GM18507 (cell line): ENCODE measurements at places on chromosomes 4 and X.

- DNase-seq: no peak
Measured at GRCh38 chr4:170425521-170426143, 335.9 kb upstream of the AADAT start.

GRCh38 chrX:134484039-134484438 is 24.1 kb downstream of the HPRT1 start:
- no peak for DNase-seq

DNA sequence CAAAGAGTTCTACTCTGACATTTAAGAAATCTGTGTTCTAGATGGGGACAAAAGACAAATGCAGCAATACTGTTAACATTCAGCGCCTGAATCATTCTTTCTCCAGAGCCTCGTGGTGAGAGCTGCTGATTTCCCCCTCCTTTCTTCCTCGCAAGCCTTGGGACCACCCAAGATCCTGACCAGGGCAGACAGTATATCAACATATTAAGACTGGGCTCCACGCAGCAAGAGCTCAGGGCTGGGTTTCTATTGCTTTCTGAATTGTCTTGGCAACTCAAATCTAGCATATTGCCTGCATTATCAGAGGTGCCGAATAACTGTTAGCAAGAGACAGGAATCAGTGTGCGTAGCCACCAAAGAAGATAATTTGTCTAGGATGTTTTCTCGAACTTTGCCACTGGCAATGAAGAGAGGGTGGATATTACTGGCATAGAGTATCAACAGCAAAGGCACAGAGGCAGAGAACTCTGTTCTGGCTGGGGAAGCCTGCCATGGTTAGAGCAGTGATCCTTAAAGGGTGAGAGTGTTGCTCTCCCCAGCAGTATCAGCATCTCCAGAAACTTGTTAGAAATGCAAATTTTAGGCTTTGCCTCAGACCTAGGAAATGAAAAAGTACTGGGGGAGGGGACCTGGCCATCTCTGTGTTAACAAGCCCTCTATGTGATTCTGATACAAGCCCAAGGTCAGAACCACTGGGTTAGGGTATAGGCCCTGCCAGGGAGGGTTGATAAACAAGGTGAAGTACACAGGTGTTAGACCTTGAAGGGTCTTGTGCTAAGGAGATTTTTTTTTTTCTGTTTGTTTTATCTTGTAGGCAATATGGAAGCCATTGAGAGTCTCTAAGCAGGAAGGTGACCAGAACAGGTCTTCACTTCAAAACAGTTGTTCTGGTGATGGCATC is 46.2 kb upstream of the MID1IP1 start:
- DNase-seq: no peak

GRCh38 chrX:112738347-112739033 is 58.8 kb upstream of the LHFPL1 start:
- no peak for DNase-seq

DNA sequence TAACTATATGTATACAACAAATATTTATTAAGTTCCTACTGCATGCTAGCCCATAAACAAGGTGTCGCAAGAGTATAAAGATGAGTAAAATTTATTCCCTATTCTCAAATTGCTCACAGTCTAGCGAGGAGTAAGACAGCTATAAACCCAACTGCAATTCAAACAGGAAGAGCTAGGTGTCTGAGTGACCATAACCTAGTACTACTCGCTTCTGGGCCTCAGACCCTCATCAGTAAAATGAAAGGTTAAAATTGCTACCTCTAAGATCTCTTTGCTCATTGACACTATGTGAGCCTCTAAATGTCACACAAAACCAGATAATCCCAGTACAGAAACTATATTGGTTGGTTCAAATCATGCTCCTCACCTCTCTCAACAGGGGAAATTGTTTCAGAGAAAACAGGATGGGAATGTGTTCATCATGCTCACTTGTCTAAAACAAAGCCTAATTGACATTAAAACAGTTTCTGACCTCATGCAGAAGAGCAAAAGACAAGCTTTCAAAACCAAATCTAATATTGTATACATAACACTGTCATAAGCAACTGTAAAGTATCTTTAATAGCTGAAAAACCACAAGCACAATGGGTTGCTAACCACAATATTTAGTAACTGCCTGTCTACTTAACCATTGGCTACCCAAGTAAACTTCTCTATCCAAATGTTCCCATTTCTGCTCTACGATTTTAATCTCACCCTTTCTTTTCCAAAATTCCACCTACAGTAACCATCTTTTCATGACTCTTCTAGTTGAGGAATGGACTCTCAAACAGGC is 264.6 kb upstream of the FMR1 start:
- no peak for DNase-seq

DNA sequence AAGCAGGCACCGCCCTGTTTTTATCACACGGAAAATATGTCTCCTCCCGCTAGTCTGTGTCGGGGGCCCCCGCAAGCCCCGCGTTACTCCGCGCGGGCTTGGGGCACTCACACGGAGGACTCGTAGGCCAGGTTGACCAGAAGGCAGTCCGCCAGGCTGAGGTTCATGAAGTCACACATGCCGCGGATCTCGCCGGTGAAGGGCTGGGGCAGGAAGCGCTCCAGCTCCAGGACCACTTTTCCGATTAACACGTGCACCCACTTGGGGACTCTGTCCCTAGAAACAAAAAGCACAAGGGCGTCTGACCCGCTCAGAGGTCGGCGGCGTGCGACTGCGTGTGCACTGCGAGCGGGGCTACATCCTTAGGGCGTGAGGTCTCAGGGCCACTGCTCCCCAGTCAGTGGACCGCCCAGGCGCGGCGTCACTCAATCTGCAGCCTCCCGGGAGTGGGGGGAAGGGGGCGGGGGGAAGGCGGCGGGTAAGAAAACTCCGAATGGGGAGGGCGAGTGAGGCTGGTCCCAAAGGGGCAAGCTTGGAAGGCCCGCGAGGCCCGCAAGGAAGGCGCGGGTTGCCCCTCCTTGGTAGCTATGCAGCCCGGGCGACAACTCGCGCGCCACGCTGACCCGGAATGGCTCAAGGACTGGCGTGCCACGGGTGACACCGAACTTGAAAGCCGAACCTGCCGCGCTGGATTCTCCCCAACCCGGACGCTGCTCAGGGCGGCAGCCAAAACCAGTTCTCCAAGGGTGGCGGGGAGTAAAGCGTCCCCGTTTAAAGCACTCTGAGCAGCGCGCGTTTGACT is 722 bp downstream of the NAAA start:
- peak; percentile 60 for DNase-seq

DNA sequence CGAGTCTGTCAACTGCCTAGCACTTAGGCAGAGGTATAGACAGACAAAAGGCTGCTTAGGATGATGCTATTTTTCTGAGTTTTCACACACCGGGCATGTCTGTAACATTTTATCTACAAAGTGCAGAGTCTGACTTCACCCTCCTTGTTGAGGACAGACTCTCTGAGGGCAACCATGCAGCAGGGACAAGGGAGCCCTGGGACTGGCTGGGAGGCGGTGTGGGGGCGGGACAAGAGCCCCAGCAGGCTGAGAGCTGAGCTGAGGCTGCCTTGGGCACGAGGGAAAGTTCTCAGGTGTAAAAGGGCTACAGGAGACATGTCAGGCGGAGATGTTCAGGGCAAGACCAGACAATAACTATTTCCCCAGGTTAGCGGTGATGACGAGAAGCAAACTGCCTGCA is 81.6 kb downstream of the GATB start:
- no peak for DNase-seq

GRCh38 chr4:82287720-82288119 is 86.1 kb downstream of the HNRNPD start:
- no peak for DNase-seq

DNA sequence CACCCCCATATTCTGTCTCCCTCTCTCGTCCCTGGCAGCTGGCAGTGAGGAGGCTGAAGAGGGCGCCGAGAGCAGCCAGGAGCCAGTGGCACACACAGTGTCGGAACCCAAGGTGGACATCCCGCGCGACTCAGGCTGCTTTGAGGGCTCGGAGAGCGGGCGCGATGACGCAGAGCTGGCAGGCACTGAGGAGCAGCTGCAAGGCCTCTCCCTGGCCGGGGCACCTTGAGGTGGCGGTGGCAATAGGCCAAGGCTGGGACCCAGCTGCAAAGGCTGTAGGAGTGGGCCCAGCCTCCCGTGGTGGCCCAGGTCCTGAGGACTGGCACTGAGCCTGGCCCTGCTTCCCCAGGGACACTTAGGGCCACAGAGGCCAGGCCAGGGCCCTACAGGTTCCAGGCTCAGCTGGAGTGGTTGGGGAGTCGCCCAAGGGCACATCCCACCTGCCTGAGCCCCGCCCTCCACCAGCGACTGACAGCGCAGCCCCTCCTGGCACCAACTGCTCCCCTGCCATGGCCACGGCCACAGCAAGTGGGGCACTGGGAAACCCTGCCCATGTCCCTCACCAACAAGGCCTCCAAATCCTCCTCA is 13.9 kb downstream of the SASH3 start:
- DNase-seq: no peak

DNA sequence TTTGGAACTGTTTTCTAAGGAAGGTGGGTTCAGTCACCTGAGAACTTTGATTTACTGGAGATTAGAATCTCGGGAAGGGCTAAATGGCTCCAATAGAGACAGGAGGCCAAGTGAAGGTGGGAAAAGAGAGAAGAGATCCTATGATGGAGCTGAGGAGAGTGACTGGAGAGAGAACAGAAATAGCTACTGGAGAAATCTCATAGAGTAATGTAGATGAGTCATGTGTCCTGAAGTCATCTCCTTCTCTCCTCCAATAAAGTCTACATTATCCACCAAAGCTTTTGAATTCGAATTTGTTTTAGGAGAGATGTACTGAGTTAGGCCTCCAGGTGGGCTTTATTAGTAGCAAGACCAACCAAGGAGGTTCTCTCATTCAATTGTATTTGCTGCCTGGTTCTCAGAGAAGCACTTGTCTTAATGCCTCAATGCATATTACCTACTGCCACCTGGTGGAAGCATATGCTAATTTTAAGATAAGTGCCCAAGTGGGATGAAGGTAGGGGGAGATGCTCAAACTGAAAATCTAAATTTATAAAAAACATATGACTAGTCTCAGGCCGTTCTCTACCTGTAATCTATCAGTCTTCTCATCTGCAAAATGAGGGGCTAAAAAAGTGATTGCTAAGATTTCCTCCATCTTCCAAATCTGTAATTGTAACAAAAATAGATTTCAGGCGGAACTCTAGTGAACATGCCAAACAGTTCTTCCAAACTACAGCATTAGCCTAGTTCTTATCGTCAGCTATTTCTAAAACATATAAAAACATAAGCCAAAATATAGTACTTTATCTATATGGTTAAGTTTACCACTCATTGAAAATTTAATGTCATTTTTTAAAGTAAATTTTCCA is 24.4 kb downstream of the TXK start:
- no peak for DNase-seq

DNA sequence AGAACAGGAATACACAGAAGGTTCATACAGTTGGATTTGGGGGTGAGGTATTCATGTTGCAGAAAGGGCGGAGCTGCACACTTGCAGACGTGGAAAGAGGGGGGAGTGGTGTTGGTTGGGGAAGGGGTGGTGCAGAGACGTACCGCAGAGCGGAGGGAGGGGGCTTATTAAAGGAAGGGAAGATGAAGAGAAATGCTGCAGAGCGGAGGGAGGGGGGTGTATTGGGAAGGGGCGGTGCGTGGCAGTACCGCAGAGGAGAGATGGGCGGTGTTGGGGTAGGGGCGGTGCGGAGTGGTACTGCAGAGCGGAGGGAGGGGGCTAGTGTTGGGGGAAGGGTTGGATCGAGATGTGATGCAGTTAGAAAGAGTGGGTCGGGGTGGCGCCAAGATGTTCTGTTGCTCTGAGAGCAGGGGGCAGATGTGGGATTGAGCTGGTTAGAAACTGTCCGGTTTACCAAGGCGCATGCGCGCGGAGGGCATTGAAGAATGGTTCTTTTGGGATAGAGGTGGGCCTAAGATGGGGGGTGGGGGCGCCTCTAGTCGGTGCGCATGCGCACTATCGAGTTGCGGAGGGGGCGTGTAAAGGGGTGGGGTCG is 900 bp downstream of the TRO start:
- DNase-seq: peak; percentile 17

DNA sequence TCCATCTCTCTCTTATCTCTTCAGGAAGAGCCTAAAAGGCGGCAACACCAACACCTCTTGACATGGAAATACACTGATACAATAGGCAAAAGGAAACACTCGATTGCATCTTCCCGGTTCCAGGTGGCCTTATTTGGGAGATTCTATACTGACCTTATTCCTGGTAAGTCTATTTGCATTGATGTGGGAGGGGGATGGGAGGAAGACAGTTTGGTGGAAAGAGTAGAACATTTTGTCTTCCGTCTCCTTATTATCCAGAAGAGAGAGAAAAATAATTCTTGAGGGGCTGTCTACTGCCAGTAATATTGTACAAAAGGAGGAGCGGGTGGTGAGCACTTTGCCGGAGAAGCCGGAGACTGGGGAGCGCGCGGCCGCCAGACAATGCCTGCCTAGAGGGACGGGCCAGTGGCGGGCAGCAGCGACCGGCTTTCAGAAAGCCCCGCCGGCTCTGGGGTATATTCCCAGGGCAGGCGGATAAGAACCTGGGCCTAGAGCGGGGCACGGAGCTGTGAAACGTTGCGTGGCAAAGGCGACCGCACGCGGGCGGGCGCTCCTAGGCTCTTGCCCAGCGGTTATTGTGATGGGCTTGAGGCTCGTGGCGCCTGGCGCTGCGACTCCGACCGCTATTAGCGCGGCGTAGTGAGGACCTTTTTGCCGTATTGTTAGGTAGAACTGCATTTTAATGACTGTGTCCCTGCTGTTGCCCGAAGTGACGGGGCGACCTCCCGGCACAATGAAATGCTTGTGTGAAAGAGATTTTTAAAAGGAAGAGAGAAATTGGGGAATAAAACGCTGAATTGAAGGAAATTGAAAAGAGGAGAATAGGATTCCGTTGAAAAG is 518 bp downstream of the PRDM8 start:
- no peak for DNase-seq

DNA sequence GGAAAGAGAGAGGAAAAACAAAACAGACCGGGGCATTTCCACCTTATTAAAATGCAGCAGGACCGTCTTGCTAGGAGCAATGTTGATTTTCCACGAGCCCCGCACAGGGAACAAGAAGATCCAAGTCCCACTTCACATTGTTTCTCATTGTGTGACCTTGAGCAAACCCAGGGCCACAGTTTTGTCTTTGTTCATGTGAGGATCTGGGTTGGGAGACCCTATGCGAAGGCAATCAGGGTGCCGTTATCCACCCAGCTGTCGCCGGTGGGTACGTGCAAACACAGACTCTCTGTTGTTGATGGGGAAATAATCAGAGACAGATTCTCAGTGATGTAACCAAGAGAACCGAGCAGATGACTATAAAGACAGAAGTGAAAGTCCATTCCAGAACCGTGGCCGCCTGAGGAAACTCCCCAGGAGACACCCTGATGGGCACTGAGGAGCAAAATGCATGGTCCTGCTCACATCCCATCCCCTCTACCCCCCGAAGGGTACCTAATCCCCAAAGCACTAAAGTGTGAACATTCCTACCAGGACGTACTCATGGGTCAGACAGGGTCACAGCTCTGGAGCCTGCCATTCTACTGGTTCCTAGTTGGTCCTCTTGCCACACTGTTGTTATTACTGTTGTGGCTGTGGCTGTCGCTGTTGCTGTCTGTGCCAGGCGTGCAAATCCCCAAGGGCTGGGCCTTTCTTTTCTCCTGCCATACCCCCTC is 102.7 kb upstream of the RBPJ start:
- no peak for DNase-seq

DNA sequence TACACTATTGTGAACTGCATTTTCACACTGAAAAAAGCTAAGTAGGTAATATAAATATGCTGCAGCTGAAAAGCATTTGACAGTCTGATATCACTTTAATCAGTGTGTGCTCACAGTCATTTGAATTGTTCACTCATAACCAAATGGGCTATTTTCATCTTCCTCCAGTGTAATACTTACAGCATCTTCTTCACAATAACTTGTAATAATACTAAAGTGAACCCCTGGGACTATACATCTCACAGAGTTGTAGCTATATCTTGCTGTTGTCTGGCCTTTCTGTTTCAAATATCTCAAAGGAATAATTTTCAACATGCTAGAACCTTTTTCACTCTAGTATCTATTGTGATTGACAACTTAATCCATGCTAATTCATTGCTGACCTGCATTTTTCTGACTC is 66.8 kb upstream of the GALNTL6 start:
- DNase-seq: no peak
